NCI-H1092 (cell line): ENCODE measurements at places on chromosomes 6 and 20.

- no peak for DNase-seq
These were observed 309.7 kb upstream of the AGPAT4 start for GRCh38 chr6:161583584-161583983.

DNA sequence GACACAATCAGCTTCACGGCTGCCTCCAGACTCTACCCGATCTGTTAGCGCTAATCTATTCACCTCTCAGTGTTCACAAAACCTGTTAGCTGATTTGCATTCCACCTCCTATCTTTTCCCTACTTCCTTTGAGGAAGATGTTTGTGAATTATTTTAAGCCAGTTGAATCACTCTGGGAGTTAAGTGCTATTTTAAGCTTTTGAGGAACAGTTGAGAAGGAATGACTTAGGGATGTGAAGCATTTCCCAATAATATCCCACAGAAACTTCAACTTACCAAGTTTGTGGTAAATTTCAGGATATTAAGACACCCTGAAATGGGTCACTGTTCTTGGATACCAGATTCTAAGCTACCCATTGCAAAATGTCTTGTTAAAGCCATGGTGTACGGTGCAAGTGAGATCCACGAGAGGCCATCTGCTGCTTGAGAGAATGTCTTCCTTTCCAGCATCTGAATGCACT, 145.2 kb upstream of the CITED2 start:
- DNase-seq, result no peak

GRCh38 chr6:43613721-43614395, 15.2 kb downstream of the GTPBP2 start:
- DNase-seq, result no peak

DNA sequence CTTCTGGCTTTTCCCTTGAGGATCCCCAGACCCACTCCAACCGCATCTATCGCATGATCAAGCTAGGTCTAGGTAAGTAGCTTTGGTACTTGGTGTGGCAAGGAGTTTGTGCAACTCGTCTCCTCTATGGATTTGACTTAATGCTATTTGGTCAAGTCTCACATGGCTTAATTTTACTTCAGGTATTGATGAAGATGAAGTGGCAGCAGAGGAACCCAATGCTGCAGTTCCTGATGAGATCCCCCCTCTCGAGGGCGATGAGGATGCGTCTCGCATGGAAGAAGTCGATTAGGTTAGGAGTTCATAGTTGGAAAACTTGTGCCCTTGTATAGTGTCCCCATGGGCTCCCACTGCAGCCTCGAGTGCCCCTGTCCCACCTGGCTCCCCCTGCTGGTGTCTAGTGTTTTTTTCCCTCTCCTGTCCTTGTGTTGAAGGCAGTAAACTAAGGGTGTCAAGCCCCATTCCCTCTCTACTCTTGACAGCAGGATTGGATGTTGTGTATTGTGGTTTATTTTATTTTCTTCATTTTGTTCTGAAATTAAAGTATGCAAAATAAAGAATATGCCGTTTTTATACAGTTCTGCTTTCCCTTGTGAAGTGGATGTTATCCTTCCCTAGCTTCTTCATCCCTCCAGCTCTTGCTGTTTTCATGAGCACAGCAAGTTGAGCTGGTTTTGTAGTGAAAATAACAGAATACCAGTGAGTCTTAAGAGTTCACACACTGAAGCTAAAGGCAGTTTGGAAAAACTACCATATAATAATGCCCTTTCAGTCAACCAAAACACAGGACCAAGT, 3.8 kb downstream of the SLC35B2 start:
- no peak for DNase-seq

- no peak for DNase-seq
These were observed 39.6 kb downstream of the HLA-F start for GRCh38 chr6:29762781-29763214.

DNA sequence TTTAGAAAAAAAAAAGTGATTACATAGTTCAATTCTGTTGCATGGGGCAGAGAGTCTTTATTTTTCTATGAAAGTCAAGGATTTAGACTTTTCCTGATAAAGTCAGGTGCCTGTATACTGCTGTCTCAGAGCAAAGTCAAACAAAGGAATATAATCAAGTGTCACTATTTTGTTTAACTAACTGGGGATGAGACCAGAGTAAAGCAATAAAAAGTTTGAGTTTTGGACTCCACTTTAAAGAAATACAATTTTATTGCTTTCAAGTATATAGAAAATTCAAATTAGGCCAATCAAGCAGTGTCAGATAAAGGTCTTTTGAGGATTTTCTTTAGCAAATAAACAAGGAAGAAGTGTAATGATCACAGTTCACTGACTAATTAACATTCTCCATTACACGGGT, 48.7 kb upstream of the MYLIP start:
- DNase-seq, result no peak

DNA sequence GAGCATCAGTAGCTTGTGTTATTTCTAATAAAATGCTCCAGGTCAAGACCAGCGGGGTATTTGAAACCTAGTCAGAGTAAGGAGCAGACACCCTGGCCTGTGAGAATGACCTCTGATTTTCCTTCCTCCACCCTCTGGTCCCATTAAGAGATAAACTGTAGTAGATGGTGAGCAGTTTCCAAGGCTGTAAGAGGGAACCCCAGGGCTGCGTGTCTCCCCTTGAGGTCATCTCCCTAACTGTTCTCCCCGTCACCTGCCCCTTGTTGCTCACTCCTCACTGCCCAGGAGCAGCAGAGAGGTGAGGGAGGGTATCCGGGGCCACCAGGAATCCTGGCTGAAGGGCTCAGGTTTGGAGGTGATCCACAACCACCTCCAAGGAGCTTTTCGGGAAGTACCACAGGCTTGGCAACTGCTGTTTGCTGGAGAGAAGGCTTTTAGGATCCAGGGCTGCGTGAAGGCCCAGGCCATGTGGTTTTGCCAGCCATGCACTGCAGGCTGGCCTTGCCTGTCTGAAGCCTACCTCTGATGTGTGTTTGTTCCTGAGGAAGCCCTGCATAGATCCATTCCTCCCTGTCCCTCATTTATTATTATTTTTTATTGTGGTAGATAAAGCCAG, 62.5 kb downstream of the RREB1 start:
- no peak for DNase-seq

GRCh38 chr6:138597336-138597735, 98.0 kb upstream of the NHSL1 start:
- DNase-seq, result no peak

- no peak for DNase-seq
These were observed 331.8 kb downstream of the PRL start for GRCh38 chr6:21965016-21965415.

- DNase-seq, result no peak
These were observed 2.9 kb downstream of the COL20A1 start for GRCh38 chr20:63295846-63296245.

- peak; percentile 62 for DNase-seq
These were observed 30.5 kb upstream of the AKAP12 start for GRCh38 chr6:151209071-151209831.

DNA sequence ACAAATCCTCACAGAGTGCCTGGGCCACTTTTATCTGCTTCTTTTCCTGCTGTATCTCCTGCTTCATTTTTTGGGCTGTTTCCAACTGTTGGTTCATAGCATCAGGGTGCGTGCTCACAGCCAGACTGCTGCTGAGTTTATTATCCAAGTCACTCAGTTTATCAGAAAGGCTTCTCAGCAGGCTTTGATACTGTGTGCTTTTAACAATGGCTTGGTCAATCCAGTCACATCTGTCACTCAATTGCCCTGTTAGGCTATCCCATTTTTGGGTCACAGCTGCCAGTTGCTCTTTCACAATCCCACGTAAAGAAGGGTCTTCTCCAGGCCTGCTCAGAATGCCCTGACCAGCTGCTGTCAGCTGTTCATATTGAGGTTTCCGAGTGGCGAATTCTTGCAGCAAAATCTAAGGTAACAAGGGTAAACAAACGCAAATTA, 87.2 kb downstream of the DST start:
- DNase-seq, result peak; percentile 18

DNA sequence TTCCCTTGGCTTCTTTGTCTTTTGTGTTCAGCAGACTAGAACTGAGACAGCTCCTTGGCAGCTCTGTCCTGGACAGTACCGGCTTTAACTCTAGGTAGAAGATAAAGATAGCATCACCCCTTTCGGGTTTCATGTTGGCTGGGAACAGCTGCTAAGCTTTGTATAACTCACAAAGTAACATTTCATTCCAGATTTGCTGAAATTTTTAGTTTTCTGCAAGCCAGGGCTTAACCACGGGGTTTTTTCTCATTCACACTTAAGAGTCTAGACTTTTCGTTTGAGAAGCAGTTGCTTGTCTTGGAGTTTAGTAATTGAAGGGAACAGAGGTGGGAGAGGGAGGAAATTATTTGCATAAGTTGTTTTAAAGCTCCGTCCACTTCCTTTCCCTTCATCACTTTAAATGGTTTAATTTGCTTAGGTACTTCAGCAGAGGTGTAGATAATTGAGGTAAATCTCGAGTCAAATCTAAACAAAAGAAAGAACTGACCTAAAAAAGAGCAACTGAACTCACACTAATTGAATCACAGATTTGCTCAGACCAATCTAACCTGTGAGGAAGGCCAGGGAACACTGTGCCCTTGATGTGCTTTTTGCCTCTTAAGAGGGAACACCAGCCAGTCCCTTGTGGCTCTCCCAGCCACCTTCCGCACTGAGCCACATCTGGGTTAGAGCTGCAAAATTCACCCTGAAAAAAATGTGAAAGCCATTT, 48.3 kb downstream of the RREB1 start:
- no peak for DNase-seq

DNA sequence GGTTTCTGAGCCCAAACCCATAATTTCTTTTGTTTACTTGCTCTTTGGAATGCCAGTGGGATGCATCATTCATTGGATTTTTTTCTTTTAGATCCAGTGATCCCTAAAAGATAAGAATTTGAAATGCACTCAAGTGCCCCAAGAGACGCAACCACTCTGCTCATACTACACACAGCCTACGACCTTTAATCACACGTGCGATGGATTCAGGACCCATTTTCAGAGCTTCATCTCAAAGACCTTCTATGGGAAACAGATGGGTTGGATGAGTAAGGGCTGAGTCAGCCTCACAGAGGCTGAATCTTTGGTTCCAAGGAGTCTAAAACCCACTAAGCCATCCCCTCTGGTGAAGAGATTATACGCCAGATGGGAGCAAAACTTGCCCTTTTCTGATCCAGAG, 265.5 kb upstream of the EXOC2 start:
- no peak for DNase-seq

GRCh38 chr6:109922851-109923250, 55.3 kb upstream of the GPR6 start:
- no peak for DNase-seq

DNA sequence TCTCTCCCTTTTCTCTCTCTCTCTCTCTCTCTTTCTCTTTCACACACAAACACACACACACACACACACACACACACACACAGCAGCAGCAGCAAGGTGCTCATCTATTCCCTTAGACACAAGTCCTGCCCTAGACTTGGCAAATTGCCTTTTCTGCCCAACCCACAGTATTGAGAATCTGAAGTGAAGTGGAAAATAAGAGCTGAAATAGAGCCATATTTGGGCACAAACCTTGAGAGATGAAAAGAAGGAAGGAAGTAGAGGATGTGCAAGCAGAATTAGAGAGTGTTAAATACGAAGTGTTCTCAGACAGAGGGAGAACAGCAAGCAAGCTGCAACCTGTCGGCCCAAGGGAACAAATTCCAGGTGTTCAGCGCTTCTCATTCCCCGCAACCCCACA, 557.5 kb upstream of the NOX3 start:
- DNase-seq, result no peak

DNA sequence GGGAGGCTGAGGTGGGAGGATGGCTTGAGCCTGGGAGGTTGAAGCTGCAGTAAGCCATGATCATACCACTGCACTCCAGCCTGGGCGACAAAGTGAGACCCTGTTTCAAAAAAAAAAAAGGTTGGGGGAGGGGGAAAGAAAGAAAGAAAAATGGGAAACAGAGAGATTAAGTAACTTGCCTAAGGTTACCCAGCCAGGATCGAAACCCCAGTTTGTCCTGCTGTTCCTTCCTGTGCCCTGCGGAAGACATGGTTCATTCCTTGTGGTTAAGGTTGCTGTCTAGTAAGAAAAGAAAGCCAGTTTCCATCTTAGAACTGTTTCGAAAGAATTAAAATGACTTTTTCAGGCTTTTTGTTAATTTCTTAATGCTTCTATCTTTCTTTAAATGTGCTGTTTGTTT, 29.8 kb downstream of the C6orf89 start:
- DNase-seq, result no peak

DNA sequence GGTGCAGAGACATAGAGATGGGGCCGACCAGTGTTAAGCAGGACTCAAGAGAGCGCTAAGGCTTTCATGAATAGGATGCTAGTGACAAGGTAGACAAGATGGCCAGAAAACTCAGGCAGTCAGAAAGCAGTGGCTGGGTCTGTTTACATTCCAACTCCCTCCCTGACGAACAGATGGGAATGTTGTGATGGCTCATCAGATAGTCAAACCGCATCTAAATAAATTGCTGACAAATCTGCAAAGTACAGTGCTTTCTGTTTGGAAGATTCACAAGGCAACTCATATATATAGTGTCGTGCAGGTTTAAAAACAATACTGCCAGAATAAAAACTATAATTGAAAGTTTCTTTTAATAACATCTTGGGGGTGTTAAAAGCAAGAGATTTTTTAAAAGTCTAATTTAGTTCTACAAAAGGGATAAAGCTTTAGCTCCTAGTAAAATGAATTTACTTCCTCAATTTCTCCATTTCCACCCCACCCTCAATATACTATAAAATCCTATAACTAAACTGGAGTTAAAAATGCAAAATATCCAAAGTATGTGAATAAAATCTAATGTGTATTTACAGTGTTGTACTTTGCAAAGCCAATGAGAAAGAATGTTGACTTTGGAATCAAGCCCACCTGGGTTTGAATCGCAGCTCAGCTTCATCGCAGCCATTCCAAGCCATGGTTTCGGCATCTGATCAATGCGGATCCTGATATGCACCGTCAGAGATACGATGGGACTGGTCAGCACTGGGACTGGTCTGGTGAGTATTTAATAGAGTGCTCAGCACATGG, 247.3 kb upstream of the PDE10A start:
- DNase-seq, result no peak

GRCh38 chr20:2042400-2042799, 48.5 kb upstream of the PDYN start:
- DNase-seq, result no peak

DNA sequence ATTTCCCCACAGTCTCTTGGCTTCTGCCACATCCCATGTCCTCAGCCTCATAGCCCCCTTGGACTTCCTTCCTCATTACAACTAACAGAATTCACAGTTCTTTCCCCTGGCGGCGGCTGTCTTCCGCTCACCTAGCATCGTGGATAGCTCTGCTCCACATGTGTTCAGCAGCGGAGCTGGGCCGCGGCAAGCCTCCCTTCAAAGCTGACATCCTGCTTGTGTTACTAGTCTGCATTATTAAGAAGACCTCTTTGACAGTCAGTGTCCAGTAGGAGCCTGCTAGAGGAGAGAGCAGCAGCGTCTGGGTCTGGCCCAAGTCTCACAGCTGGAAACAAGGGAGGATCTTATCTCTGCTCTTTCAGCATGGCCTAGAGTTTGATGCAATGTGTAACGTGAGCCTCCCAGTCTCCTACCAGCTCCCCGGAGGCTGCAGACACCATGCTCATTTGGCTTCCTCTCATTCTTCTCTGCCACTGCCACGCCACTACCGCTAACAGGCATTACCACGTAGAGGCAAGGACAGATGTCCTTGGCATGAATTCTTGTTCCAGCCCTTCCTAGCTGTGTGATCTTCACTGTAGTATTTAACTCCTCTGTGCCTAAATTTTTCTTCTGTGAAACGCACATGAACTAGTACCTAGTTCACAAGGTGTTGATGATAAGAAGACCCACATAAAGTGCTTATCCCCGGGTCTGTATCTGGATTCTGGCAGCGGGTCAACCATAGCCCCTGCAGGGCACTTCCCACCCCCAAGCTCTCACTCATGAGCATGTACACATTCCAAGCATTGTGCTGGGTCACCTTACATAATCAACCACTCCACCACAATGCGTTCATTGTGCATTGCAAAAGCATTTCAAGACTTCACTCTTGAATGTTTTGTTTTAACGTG, 107.1 kb upstream of the BACH2 start:
- DNase-seq, result no peak

GRCh38 chr6:45742591-45742990, 273.1 kb downstream of the CLIC5 start:
- DNase-seq, result no peak
